ENCODE measurements at places on chromosomes 7 and 10.

GRCh38 chr10:26486304-26486703 lies 48.2 kb downstream of the APBB1IP start:
- no peak overlapping the region for H3K4me3 ChIP-seq
- peaks cover 4% of the 10 kb centered on the region for H3K4me1 ChIP-seq
- peak; percentile 72 for DNase-seq
- no peaks in the 10 kb centered on the region for H3K27me3 ChIP-seq

DNA sequence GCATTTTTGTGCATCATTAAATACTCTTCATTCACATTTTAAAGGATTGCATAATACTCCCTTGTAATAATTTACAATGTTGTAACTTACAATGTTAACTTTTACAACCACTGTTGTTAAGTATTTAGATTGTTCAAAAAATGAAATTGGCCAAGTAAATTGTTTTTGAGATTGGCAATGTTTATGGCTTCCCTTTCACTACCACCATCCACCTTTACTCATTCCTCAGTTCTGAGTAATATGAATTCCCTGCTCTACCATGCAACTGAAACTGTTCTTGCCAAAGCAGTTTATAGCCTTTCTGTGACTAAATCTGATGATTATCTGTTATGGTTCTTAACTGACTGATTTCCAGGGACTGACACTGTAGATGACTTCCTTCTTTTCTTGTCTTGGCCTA lies 80.5 kb upstream of the TMEM106B start:
- H3K27me3 ChIP-seq: no peaks in the 10 kb centered on the region
- H3K4me3 ChIP-seq: no peak overlapping the region
- no peak for DNase-seq
- H3K36me3 ChIP-seq: no peaks in the 10 kb centered on the region
- H3K4me1 ChIP-seq: no peaks in the 10 kb centered on the region

DNA sequence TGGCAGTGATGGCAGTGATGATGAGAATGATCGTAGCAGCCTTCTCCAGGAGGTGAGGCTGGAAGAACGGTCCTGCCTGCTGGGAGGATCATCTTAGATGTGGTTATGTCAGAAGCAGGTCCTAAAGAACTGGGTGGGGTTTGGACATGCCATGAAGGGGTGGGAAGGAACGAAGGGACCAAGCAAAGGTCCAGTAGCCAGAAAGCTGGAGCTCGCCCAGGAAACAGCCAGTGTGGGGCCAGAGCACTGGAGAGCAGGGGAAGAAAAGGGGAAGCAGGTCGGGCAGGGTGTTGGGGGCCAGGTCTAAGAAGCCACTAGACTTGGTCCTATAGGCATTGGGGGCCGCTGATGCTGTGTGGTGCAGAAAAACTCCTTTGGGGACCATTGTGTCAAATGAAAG lies 127.4 kb downstream of the RGS10 start:
- peaks cover 21% of the 10 kb centered on the region for H3K4me1 ChIP-seq
- no peak overlapping the region for H3K27ac ChIP-seq
- no peaks in the 10 kb centered on the region for H3K27me3 ChIP-seq

DNA sequence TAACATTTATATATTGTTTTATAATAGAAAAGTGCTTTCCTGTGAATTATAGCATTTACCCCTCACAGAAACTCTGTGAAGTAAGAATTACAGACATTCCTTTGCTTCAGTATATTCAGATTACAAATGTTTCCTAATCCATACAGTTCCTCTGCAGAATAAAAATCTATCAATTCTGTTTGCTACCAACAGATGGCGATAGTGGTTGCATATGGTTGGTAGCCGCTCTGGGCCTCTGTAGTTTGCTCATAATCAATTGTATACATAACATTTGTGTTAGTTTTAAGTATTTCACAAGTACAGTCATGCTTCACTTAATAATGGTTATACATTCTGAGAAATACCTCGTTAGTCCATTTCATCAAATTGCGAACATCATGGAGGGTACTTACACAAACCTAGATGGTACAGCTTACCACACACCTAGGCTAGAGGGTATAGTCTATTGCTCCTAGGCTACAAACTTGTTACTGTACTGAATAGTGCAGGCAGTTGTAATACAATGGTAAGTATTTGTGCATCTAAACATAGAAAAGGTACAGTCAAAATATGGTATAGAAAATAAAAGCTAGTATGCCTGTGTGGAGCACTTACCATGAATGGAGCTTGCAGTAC lies 94.4 kb upstream of the STEAP4 start:
- no peaks in the 10 kb centered on the region for H3K27me3 ChIP-seq
- no peak for DNase-seq
- H3K36me3 ChIP-seq: no peaks in the 10 kb centered on the region
- no peak overlapping the region for H3K27ac ChIP-seq

GRCh38 chr10:102597131-102597991 lies 46.9 kb upstream of the TRIM8 start:
- peaks cover 13% of the 10 kb centered on the region for H3K36me3 ChIP-seq
- peak; percentile 65 for DNase-seq
- peak overlapping the region; percentile 68 for H3K27ac ChIP-seq
- H3K4me3 ChIP-seq: no peak overlapping the region

Measured in ascending aorta (tissue), 2 donors.